ENCODE measurements at places on chromosomes 4 and X. TPM values are rescaled to one million over a fixed set of nuclear protein-coding genes. Genes with fewer than 3 reads are reported as not detected.

SLC4A4 gene
- total RNA-seq = 3.0 TPM

- DNase-seq = no peak
Observed at GRCh38 chr4:125084608-125085007, 230.1 kb upstream of the FAT4 start.

CLGN gene
- total RNA-seq = 4.6 TPM

- no peak for DNase-seq
Observed at GRCh38 chr4:39263895-39264294, 81.6 kb downstream of the WDR19 start.

DNA sequence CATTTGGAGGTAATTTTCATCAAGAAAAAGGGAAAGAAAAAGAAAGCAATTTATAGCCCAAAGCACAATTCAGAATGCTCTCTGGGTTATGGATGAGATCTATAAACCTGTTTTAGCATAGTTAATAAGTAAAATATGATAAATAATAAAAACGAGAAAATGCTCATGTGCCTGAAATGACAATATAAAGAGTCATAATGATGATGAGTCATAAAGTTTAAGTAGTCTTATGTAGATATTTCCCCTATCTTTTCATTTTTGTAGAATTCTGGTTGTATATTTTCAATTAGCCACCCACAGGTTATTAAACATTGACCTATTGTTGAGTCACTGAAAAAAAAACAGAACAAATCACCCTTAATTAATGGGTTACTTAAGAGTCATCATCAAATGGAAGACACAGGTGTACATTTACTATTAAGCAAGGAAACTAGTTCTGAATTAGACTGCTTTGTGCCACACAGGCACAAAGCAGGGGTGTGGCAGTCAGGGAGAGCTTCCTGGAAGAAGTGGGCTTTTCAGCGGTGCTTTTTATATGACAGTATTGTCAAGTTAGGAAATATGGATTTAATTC lies 29.3 kb downstream of the BEND4 start:
- no peak for DNase-seq

GRPR gene
- 19.8 TPM for total RNA-seq
